Renal pelvis (tissue), 12 donors: ENCODE measurements at places on chromosomes 2 and 18. TPM values are rescaled to one million over a fixed set of nuclear protein-coding genes. Genes with fewer than 3 reads are reported as not detected.
A peak's percentile ranks its signal among the peaks of the same experiment; 100 is the strongest.

DNA sequence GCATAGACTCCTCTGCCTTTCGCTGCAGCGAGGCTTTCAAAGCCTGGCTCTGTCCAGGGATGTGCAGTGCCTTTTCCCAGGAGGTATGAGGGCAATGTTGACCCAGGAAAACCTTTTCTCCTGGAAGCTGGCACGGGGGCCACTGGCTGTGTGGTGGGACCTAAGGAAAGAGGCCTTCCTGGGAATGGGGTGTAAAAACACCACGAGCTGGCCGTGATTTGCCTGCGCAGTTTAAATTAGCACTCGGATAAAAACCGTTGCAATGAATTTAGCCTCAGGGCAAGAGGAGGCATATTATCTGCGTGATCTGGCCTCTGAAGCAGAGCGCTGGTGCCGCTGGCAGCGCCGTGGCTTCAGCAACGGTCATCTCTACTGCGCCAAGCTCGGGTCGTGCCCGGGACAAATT, 3.0 kb downstream of the OSR1 start:
- DNase-seq = no peak

GRCh38 chr2:42342061-42342794, 18.8 kb downstream of the COX7A2L start:
- no peak for DNase-seq

- no peak for DNase-seq
Observed at GRCh38 chr2:70258532-70258875, 567 bp downstream of the PCYOX1 start.

- no peak for DNase-seq
Observed at GRCh38 chr2:157233506-157233905, 24.0 kb upstream of the GALNT5 start.

- no peak for DNase-seq
Observed at GRCh38 chr2:55452879-55453278, 33.2 kb upstream of the CCDC88A start.

The CEBPZ gene
- polyA plus RNA-seq = 87.2 TPM

GRCh38 chr2:23541503-23542229, 156.7 kb downstream of the KLHL29 start:
- no peak for DNase-seq

The SERPINB3 gene
- polyA plus RNA-seq = 0.13 TPM

DNA sequence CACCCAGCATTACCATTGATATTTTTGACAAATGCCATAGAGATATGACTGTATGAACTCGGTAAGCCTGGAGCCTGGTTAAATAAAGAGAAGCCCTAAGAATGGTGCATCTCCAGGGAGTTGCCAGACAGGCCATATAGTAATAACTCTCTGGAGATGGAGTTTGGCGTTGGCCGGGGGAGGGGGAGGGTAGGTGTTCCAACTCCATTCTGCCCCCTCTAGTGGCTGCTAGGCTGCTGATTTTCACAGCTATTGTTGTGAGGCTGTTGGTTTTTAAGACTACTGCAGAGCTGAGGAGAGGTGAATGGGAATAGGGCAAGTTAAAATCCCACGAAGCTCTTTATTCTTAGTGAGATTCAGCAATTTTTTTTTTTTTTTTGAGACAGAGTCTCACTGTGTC, 99.9 kb downstream of the GALNT14 start:
- no peak for DNase-seq

- DNase-seq = no peak
Observed at GRCh38 chr2:36453652-36454051, 98.1 kb downstream of the CRIM1 start.

- no peak for DNase-seq
Observed at GRCh38 chr2:64462940-64463700, 9.2 kb downstream of the LGALSL start.

DNA sequence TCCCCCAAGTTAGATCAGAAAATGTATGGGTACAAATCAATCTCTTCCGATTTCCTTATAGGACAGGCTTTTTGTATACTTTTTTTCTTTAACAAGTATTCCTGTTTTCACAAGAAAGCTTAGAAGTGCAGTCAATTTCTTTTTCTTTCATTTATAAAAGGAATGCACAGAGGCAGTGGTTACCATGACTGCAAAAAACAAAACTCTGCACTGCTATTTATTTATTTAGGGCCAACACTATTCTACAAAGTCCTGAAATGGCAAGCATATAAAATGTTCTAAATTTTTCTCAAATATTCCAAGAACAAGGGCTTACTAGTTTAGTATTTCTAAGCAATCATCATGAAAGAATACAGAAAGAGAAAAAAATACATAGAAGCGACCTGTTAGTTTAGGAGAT, 22.2 kb downstream of the ATAD2B start:
- peak; percentile 35 for DNase-seq

- no peak for DNase-seq
Observed at GRCh38 chr18:46220116-46220515, 115.9 kb downstream of the HAUS1 start.

DNA sequence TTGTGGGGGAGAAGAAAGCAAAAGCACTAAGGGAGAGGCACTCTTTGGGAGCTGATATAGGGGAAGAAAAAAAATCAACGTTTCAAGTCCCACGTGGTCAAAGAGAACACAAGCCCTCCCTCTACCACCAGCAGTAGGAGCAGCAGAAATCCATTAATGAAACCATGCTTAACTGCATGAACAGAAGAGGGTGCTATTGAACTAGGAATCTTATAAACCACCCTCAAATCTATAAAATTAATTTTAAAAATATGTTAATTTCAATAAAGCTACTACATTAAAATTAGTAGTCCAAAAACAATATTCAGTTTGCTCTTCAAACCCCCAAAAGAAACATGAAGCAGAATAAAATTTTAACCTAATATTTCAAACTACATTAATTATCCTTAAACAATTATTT, 147.8 kb downstream of the TMEM18 start:
- no peak for DNase-seq
